ENCODE measurements at places on chromosomes 7 and 10. TPM values are rescaled to one million over a fixed set of nuclear protein-coding genes. Genes with fewer than 3 reads are reported as not detected.

DNA sequence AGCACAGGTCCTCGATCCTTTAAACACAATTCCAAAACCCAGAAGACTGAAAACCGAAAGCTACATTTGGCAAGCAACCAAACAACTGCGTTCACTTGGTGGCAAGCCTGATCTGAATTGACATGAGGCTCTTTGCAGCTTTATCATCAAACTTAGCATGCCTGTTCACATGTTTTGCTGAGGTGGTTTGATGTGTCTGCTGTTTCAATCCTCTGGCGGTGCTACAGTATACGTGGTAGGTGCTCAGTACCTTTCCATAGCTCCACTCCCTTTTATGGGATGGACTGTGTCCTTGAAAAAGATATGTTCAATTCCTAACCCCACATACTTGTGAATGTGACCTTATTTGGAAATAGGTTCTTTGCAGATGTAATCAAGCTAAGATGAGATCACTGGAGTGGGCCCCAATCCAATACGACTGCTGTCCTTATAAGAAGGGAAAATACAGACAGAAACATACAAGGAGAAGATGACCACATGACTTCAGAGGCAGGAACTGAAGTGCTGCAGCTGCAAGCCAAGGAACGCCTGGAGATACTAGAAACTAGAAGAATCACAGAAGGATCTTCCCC, 33.4 kb downstream of the CCDC6 start:
- no peak overlapping the region for H3K27ac ChIP-seq
- no peaks in the 10 kb centered on the region for H3K27me3 ChIP-seq
- H3K36me3 ChIP-seq, result no peaks in the 10 kb centered on the region
- H3K4me1 ChIP-seq, result peaks cover 8% of the 10 kb centered on the region
- no peak overlapping the region for H3K4me3 ChIP-seq

DNA sequence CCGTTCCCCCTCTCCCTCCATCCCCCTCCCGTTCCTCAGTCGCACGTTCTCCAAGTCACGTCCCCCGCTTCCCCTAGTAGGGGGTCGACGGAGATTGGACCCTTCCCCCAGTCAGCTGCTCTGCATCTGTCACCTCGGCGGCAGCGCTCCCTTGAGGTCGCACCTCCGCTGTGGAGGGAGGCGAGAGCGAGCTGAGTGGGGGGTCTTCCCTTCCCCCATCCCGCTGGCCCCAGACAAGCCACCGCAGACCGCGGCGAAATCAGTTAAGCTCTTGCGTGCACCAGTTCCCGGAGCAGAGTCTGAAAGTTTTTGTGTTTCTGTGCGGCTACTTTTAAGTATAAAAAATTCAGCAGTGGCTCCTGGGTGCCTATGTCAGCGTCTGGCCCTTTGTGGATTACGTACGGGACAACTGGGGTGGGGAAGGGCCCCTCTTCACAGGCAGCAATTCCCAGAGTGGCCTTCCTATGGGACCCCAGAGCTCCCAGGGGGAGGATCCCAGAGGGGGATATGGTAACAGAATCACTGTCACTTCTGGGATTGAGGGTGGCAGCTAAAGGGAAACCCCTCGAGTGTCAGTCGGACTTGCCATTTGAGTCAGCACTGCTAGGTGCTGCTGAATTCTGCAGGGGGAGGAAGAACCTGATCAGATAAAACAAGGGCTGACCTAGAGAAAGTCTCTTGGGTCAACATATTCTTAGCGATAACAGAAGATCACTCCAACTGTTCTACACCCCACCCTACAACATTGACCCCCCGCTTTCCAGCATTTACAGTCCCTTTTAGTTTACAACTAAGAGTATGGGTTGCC, 12.5 kb upstream of the DDIT4 start:
- no peak overlapping the region for H3K27ac ChIP-seq
- H3K4me1 ChIP-seq, result peaks cover 28% of the 10 kb centered on the region
- H3K36me3 ChIP-seq, result no peaks in the 10 kb centered on the region
- peak; percentile 57 for DNase-seq

DNA sequence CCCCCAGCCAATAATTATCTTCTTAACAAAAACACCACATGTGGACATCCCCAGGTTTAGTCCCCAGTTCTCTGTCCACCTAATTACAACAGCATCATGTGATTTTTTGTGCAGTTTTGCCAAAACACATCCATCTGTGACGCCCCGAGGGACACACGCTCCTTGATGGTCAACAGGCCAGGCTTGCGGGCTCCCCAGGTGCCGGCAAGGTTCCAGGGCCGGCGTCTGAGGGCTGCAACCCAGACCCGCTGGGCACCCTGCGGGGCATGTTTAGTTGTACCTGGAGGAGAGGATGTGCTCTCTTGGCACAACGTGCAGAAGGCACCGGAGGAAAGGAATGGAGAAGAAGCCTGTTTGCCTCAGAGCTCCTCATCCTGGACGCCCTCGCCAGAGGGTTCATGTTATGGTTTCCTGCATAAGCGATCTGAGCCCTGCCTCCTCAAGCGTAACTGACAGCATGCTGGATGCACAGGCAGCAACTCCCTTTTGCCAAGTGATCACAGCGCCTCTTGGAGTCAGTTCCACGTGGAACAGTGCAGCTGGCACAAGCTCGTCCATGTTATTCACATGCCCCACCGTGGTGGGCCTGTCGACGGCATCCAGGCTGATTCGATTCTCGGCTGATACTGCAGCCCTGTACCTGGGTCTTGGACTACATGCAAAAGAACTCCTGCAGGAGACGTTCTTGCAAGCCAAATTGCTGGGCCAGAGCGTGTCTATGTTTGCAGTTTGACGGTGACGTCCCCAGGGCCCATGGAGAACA, 41.6 kb downstream of the JAKMIP3 start:
- DNase-seq, result no peak
- no peak overlapping the region for H3K4me3 ChIP-seq
- H3K4me1 ChIP-seq, result no peaks in the 10 kb centered on the region
- no peak overlapping the region for H3K27ac ChIP-seq

- no peak overlapping the region for H3K4me3 ChIP-seq
- H3K27ac ChIP-seq, result no peak overlapping the region
- no peaks in the 10 kb centered on the region for H3K27me3 ChIP-seq
- DNase-seq, result no peak
- H3K4me1 ChIP-seq, result no peaks in the 10 kb centered on the region
These were observed 7.1 kb downstream of the GUSB start for GRCh38 chr7:65974876-65975275.

- H3K27me3 ChIP-seq, result no peaks in the 10 kb centered on the region
- no peak overlapping the region for H3K27ac ChIP-seq
- H3K4me1 ChIP-seq, result peaks cover 7% of the 10 kb centered on the region
- H3K36me3 ChIP-seq, result peaks cover 7% of the 10 kb centered on the region
These were observed 501.7 kb downstream of the PARD3 start for GRCh38 chr10:34313353-34313752.

DNA sequence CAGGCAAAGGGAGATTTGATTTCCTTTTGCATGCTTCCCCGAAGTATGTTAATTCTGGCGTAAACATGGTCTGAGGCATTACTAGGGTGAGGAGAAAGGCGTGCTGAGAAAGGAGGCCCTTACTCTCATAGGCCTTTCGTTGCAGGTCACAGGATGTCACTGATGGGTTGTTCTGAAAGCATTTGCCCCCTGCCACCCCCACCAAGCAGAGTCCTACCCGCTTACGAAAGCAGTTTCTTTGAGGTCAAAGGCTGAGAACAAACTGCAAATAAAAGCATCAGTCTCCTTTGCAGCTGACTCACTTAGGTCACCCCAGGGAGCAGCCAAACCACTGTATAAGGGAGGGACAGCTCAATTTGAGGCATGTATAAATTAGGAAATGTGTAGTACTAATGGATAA, 57.1 kb downstream of the BPGM start:
- H3K27ac ChIP-seq, result no peak overlapping the region
- H3K27me3 ChIP-seq, result no peaks in the 10 kb centered on the region
- DNase-seq, result no peak
- no peaks in the 10 kb centered on the region for H3K4me1 ChIP-seq
- no peaks in the 10 kb centered on the region for H3K36me3 ChIP-seq

- H3K27me3 ChIP-seq, result peaks cover 16% of the 10 kb centered on the region
- peak; percentile 73 for DNase-seq
- H3K4me3 ChIP-seq, result no peak overlapping the region
- no peaks in the 10 kb centered on the region for H3K36me3 ChIP-seq
These were observed 401.9 kb downstream of the TNS3 start for GRCh38 chr7:47179812-47180515.

DNA sequence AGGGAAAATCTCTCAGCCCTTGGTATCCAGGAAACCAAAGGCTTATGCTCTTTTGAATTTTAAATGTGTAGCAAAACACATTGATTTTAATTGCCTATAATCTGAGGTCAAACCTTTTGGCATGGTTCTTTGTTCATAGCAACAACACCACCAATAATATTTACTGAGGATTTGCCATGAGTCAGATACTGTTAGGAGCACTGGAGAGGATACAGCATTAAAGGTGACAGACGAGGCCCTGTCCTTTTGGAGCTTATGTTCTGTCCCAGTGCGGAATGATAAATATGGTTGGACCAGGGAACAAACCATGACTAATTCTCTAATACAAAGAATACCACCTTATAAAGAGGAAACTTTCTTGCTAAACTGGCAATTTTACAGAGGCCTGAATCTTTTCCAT, 176.6 kb downstream of the CTNNA3 start:
- no peak overlapping the region for H3K27ac ChIP-seq
- H3K36me3 ChIP-seq, result no peaks in the 10 kb centered on the region
- H3K4me1 ChIP-seq, result no peaks in the 10 kb centered on the region
- DNase-seq, result no peak
- H3K4me3 ChIP-seq, result no peak overlapping the region
- H3K27me3 ChIP-seq, result no peaks in the 10 kb centered on the region

DNA sequence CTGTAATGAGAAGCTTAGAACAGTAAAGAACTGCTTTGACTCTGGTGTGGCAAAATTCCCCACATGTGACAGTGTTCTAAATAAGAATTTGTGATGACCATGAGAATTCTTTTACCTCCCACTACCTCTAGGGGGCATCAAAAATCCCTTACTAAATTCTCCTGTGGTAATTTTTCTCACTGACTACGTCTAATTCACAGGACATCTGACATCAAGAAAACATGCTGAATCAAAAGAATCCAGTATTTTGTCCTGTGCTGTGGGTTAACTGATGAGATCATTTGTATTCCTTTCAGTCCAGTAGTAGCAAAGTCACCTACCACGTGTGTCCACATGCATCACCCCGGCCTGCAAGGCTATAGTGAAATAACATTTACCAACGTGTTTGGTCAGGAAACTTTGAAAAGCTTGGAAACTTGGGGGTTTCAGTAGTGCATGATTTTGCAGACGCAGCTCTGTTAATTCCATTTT, 103.8 kb downstream of the ATE1 start:
- H3K4me1 ChIP-seq, result no peaks in the 10 kb centered on the region
- no peak overlapping the region for H3K27ac ChIP-seq
- no peaks in the 10 kb centered on the region for H3K27me3 ChIP-seq
- peak overlapping the region; percentile 27 for H3K4me3 ChIP-seq
- peaks cover 15% of the 10 kb centered on the region for H3K36me3 ChIP-seq

DNA sequence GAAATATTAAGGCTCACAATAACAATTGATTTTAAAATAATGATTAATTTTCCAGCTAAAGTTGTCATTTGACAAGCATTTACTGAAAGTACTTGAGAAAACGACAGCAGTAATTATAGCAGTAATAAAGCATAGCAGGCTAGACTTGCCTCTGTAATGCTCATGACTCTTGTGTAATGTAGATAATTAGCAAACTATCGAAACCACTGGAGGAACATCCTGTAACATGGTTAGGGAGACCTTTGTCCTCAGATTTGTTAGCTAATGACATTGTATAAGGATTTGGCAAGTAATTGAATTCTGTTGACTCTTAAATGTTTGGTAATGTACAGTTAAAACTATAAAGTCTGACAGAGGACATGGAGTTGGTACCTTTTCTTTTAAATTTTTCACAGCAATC, 24.8 kb downstream of the ARL4A start:
- H3K36me3 ChIP-seq, result no peaks in the 10 kb centered on the region
- no peaks in the 10 kb centered on the region for H3K27me3 ChIP-seq
- H3K4me1 ChIP-seq, result no peaks in the 10 kb centered on the region
- H3K4me3 ChIP-seq, result no peak overlapping the region
- H3K27ac ChIP-seq, result no peak overlapping the region
- no peak for DNase-seq

- H3K4me1 ChIP-seq, result peaks cover 41% of the 10 kb centered on the region
- H3K4me3 ChIP-seq, result no peak overlapping the region
- no peaks in the 10 kb centered on the region for H3K27me3 ChIP-seq
- H3K27ac ChIP-seq, result no peak overlapping the region
- DNase-seq, result no peak
- H3K36me3 ChIP-seq, result no peaks in the 10 kb centered on the region
These were observed 90.0 kb downstream of the GSAP start for GRCh38 chr7:77326131-77326530.

GRCh38 chr7:114889646-114890285, 32.1 kb upstream of the MDFIC start:
- H3K4me3 ChIP-seq, result no peak overlapping the region
- no peak for DNase-seq
- no peak overlapping the region for H3K27ac ChIP-seq
- no peaks in the 10 kb centered on the region for H3K36me3 ChIP-seq
- H3K27me3 ChIP-seq, result no peaks in the 10 kb centered on the region

DNA sequence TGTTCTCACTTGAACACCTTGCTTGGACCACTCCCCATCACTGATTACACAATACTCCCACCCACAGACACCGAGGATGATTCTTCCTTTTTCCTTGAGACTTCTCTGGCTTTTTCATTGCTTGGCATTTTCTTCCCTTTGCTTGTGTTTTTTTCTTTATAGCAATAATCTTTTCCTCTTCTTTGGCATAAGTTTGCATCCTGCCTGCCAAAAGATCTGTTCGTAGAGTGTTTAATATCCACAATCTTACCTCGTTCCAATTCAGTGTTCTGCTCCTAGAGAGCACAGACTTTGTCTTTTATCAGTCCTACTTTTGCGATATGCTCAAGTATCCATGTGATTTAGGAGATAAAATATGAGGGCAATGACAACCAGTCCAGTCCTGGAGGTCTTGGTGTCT, 303.3 kb upstream of the CDC14C start:
- no peak overlapping the region for H3K4me3 ChIP-seq
- DNase-seq, result no peak
- H3K27ac ChIP-seq, result no peak overlapping the region
- no peaks in the 10 kb centered on the region for H3K27me3 ChIP-seq
- H3K36me3 ChIP-seq, result no peaks in the 10 kb centered on the region

GRCh38 chr10:11813855-11814567, 9.1 kb upstream of the PROSER2 start:
- H3K27ac ChIP-seq, result no peak overlapping the region
- H3K36me3 ChIP-seq, result no peaks in the 10 kb centered on the region
- no peaks in the 10 kb centered on the region for H3K27me3 ChIP-seq
- DNase-seq, result no peak
- H3K4me3 ChIP-seq, result no peak overlapping the region

The ARHGAP22 gene
- 13.8 TPM for polyA plus RNA-seq

The PIK3AP1 gene
- 0.07 TPM for polyA plus RNA-seq

The NPS gene
- polyA plus RNA-seq, result not detected

The SEC61G gene
- polyA plus RNA-seq, result 229 TPM

The CACNA2D1 gene
- polyA plus RNA-seq, result 4.8 TPM

The FAM180A gene
- polyA plus RNA-seq, result 0.08 TPM
